ENCODE measurements at places on chromosomes 4 and X.

DNA sequence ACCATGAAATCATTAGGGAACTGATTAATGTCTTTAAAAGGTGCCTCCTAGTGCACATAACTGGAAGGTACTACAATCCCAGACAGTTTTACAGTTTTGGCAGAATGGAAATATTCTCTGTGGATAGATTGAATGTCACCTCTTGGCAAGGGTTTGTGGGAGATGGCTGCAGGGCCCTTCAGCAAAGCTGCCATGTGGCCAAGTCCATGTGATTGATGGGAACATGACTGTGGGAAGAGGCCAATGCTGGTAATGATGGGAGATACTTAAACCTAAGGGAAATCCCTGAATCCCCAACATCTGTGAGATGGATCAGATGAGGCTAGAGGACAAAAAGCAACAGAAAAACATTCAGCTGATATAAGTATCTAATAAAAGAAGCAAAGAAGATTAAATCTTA, 493.7 kb downstream of the MAGEE1 start:
- no peak for DNase-seq

- DNase-seq = no peak
These were observed 34.9 kb upstream of the SLC25A14 start for GRCh38 chrX:130304587-130305368.

DNA sequence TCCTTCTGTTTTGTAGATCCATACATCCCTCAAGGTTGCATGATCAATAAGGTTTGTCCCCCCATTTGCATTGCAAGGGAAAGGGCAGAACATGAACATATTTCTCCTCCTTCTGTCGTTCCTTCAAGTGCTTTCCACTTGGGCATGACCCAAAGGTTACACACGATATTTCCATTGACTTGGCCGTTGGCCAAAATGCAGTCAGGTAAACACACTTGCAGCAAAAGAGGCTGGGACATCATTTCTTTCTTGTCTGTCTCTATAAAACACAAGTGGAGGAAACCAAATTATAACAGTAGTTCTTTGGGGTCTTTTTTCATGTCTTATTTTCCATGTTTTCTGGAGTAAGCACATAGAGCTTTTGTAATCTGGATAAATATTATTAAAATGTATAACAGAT, 156.1 kb downstream of the FRAS1 start:
- DNase-seq = no peak

GRCh38 chr4:80235451-80235850, 31.0 kb upstream of the FGF5 start:
- DNase-seq = no peak

DNA sequence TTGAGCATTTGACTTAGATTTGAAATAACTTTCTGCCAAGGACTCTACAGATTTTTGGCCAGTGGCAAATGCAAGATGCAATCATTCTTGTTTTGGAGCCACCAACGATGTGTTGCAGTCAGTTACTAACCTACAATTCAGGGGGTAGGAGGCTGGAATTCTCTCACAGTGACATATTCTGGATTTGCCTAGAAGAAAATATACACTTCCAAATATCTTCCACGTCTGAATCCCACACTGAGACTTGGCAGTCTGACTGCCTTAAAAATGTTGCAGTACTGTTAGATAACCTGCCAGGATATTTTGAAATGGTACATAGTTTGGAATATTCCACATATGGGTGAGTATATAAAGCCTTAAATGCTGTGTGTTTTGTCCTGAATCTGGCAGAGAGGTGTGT, 27.6 kb upstream of the AGTR2 start:
- DNase-seq = no peak

DNA sequence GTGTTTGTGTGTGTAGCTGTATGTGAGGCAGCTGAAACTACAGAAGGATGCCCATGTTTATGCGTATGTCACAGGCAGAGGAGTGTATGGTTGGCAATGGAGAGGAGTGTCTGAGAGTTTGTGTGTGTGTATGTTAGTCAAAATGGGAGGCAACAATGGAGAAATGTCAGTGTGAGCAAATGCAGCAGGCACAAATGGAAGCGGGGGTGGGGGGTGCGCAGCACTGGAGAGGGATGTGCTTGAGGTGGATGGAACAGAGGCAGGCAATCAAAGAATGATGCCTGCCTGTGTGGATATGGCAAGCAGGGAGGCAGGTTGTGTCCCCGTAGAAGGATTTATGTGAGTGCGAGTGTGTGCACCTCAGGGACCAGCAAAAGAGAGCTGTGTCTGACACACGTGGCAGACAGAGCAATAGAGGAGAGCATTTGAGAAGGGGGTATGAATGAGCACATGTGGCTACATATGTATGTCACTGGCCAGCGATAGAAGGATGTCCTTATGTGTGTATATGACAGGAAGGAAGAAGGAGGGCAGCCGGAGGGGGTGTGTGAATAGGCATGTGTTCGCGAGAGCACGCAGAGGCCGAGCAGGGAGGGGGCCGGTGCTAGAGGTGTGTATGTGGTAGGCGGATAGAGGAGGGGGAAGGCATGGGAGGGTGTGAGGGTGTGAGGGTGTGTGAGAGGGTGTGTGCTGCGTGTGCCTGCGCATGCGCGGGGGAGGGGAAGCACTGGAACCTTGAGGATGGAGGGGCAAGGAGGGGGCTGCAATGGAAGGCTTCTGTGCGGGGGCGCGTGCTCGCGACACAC, 1.1 kb downstream of the PJA1 start:
- DNase-seq = no peak

DNA sequence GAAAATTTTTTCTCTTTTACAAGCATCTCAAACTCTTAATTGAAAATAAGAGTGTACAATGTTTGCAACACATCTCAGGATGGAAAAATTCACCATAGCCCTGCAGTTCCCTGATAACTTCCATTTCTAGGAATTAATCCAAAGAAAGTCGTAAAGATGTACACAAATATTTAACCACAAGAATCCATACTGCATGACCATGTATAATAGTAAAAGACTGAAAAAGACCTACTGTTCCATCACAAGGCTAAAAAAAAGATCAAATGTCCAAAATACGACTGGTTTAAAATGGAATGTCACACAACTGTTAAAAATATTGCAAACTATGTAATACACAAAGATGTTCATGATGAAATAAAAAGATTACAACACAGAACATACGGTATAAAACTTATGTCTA, 32.1 kb downstream of the HUWE1 start:
- DNase-seq = no peak

DNA sequence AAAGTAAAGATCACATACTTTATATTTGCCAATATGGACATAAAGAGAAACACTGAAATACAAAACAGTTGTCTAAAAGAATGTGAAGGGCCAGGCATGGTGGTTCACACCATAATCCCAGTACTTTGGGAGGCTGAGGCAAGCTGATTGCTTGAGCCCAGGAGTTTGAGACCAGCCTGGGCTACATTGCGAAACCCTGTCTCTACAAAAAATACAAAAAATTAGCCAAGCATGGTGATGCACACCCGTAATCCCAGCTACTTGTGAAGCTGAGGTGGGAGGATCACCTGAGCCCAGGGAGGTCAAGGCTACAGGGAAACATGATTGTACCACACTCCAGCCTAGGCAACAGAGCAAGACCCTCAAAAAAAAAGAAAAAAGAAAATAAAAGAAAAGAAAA, 11.8 kb downstream of the RBM47 start:
- DNase-seq = peak; percentile 58

GRCh38 chr4:175326796-175327195, 408.6 kb downstream of the ADAM29 start:
- DNase-seq = no peak

DNA sequence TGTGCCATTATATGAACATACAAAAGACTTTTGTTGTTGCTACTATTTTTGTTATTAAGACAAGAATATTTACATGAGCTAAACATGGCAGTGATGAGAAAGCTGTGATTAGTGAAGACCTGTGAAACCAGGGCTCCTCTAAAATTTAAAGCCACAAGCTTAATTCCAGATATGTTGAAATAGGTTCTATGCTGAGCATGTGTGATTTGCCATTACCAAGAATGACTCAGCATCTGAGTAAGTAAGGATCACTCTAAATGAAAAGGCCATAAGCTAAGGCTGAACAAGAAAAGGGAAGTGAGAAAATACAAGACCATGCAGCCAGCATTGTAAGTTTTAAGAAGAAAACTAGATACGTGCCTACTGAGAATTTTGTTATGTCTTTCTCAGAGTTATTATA, 75.9 kb upstream of the CAMK2D start:
- DNase-seq = peak; percentile 91

GRCh38 chrX:129091097-129091496, 432.2 kb downstream of the SMARCA1 start:
- no peak for DNase-seq

GRCh38 chrX:141989815-141990214, 86.1 kb downstream of the MAGEC1 start:
- DNase-seq = peak; percentile 1

- DNase-seq = no peak
These were observed 336.1 kb downstream of the GALNTL6 start for GRCh38 chr4:172149329-172149728.

GRCh38 chr4:85166318-85166717, 199.8 kb upstream of the WDFY3 start:
- no peak for DNase-seq

GRCh38 chr4:177356206-177356605, 46.5 kb downstream of the NEIL3 start:
- DNase-seq = peak; percentile 49

DNA sequence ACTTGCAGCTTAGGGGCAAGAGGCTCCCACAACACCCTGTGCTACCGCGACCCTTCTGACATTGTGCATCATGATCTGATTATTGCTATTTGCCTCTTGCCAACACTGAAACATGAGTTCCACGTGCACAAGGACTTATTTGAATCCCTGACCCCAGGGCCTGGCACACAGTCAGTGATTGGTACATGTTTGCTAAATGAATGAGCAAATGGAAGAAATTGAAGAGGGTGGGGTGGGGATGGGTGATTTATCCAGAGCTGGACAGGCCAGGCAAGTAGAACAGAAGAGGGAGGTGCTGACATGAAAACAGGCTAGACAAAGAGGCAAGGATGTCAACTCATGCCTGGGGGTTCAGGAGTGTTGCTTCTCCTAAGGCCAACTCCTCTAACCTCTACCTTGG, 24.9 kb upstream of the RPL39 start:
- DNase-seq = no peak

- peak; percentile 55 for DNase-seq
These were observed 126.7 kb downstream of the EMCN start for GRCh38 chr4:100391086-100391485.

DNA sequence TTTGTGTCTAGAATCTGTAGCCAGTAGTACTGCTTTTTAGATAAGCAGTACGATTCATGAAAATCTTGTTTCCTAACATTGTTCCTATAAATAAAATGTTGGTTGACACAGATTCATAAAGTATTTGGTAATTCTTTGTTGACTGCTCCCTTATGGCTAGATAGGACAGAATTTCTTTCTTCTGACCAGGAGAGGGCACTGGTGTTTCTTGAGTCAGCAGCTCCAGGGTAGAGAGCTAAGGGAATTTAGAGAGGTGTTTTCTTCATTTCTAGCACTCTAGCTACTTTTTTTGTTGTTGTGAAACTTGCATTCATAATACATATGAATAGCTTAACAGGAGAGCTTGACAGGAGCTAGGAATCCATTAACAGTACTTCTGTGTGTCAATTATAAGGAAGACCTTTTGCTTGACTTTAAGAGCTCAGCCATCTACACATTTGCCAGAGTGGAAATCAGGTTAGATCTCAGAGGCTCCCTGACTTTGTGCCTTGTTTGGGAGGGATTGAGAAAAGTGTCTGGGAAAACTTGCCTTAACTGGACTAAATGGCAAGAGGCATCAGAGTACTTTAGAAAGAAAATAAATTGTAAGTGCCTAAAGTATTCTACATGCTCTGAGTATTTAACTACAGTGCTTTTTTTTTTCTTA, 756.1 kb downstream of the SH3BGRL start:
- no peak for DNase-seq

GRCh38 chr4:8738471-8738931, 133.1 kb downstream of the HMX1 start:
- DNase-seq = no peak

- no peak for DNase-seq
These were observed 156.8 kb upstream of the LEF1 start for GRCh38 chr4:108325561-108325960.

DNA sequence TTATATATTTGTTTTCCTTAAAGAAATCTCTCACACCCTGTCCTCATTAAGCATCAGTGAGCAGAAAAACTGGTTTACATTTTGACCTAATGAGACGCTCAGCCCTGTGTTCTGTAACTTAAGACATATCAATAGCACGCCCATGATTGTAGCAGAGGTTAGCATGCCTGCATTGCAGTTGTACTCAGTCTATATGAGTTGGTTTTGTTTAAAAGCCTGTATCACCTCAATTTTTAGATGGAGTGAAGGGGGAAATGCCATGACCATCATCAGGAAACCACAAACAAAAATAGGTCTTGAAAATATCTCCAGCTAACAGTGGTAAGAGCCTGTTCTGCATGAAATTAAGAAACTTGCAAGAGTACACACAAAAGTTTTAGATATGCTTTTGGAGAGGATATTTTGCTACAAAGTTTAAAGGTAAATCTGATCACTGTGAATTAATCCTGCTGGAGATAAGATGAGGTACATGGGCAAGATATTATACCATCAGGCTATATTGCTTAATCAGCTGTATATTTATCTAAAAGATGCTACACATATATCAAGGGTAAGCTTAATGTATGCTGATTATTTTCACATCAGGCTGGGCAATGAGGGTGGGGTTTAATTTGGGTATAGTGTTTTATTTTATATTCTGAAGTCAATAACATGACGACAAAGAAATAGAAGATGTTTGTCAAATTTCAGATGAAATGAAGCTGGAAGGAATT, 13.1 kb upstream of the COQ2 start:
- DNase-seq = no peak

DNA sequence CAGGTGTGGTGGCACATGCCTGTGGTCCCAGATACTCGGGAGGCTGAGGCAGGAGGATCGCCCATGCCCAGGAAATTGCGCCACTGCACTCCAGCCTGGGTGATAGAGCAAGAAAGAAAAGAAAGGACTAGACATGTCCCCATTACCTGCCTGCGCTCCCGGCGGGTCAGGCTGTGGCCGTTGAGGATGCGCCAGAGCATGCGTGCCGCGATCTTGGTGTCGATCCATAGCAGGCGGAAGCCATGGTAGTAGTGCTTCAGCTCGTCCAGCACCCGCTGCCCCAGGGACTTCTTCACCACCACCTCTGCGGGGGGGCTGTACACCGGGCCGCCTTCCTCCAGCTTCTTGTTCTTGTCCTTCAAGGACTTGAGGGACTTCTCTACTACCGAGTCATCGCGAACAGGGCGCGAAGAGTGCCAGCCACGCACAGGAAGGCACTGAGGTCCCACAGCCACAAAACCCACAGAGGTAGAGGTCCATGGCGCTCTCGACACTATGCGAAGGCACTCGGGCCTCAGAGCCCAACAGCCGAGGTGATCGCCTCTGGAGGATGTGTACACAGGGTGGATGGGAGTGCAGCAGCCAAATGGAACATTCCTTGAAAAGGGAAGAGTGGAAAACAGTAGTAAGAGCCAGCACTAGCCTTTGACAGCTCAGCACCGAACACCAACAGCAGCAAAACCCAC, 14.6 kb downstream of the LETM1 start:
- DNase-seq = no peak

GRCh38 chr4:108828620-108829019, 65.8 kb upstream of the ETNPPL start:
- no peak for DNase-seq

- no peak for DNase-seq
These were observed 822 bp upstream of the PFKFB1 start for GRCh38 chrX:54994668-54995351.

- DNase-seq = peak; percentile 66
These were observed 422.3 kb downstream of the STPG2 start for GRCh38 chr4:97720869-97721432.

GRCh38 chr4:142435599-142436235, 410.4 kb downstream of the INPP4B start:
- DNase-seq = peak; percentile 6

GRCh38 chrX:136209016-136209738, 42.0 kb downstream of the MAP7D3 start:
- peak; percentile 49 for DNase-seq

- no peak for DNase-seq
These were observed 5.5 kb upstream of the ING2 start for GRCh38 chr4:183499389-183499788.

Measured in amniotic epithelial cell (primary cell).